Activated T-cell treated with anti-CD3 and anti-CD28 coated beads, Interleukin-2, amount 50 U/mL, for 48 hours (primary cell): ENCODE measurements at places on chromosomes 13 and 19.

DNA sequence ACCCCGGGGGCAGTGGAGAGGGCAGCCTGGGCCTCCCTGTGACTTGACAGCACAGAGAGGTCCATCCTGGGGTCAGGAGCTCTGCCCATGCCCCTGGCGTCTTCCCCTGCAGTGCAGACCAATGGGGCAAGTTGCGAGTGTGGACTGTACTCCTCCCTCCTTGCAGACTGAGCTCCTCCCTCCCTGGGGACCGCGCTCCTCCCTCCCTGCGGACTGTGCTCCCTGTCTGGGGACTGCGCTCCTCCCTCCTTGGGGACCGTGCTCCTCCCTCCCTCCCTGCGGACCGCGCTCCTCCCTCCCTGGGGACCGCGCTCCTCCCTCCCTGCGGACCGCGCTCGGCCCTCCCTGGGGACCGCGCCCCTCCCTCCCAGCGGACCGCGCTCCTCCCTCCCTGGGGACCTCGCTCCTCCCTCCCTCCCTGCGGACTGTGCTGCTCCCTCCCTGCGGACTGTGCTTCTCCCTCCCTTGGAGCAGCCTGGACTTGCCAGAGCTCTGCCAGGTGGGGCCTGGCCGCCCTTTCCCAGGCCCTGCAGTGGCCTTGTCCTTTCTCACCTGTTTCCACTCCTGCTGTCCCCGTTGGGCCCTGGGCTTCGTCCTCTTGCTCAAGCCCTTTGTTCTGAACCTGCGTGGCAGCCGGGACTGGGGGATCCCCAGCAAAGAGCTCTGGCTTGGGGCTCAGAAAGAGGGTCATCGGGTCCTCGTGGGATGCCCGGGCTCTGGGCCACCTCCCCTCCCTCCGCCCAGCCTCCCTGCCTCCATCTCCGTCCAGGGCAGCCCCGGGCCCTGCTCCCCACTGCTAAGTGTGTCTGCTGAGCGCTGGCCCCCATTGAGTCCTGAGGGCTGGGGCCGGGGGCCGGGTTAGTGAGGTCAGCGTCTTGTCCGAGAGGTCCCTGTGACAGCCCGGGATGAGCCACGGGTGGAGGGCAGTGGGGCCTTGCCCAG is 6.8 kb downstream of the GAMT start:
- no peak for DNase-seq

DNA sequence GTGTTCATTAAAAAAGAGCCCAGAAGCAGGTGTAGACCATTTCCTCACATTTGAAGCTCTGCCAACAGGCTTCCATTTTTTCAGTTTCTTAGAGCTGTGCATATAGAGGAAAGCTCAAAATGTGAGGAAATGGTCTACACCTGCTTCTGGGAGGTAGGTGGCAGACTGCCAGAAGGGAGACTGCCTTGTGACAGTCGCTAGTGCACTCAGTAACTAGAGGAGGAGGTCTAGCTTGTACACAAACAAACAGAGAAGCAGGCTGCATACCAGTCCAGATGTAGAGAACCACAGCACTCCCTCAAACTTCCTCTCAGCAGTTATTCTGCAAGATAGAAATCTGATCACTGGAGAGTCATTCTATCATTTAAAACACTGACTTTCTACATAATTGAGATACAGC is 800.2 kb downstream of the EFNB2 start:
- DNase-seq = no peak

GRCh38 chr19:55173714-55174409 is 6.2 kb downstream of the SYT5 start:
- peak; percentile 79 for DNase-seq

DNA sequence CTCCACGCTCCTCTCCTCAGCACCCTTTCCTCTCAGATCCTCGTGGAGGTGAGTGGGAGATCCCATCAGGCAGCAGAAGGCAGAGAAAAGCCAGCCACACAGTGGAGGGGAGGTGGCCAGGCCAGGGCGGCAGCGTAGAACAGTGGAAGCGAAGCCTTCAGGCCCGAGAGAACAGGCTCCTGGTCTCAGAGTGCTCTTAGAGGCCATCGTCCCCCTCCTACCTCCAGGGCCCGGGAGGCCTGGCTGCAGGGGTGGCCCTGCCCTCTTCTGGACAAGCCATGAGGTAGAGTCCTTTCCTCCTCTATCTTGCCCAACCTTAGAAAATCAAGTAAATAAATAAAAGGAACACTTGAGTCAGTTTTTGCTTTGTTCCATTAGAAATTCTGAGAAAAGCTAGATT is 202.0 kb downstream of the KATNAL1 start:
- DNase-seq = no peak

GRCh38 chr19:29724102-29724641 is 9.1 kb upstream of the C19orf12 start:
- peak; percentile 58 for DNase-seq

- no peak for DNase-seq
Measured at GRCh38 chr13:95341441-95341840, 40.2 kb upstream of the ABCC4 start.

GRCh38 chr19:10290876-10291553 is 1.3 kb downstream of the ICAM5 start:
- peak; percentile 77 for DNase-seq

DNA sequence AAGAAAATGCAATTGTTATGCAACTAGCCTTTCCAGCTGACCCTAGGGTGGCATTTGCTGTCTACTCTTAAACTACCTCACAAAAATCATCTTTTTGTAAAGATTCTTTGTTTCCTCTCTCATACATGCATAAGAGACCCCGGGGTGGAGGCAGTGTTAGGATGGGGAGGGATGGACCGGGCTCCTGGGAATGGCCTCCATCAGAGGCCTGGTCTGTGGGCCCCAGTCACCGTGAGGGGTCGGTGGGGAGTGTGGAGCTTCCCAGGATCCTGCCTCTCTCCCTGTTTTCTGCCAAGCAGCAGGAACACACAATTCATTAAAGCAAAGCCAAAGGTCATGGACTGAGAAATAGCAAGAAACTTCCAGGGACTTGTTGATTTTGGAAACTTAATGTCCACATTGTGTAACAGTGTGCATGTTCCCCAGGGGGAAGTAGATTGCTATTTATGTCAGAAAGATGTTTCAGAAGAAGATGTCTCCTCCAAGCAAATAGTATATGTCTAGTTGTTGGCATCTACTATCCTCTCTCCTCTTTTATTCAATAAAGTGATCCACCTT is 241.4 kb downstream of the ENOX1 start:
- DNase-seq = no peak

GRCh38 chr13:41864658-41865057 is 96.3 kb downstream of the VWA8 start:
- no peak for DNase-seq

GRCh38 chr13:94696171-94696570 is 16.2 kb downstream of the SOX21 start:
- no peak for DNase-seq

DNA sequence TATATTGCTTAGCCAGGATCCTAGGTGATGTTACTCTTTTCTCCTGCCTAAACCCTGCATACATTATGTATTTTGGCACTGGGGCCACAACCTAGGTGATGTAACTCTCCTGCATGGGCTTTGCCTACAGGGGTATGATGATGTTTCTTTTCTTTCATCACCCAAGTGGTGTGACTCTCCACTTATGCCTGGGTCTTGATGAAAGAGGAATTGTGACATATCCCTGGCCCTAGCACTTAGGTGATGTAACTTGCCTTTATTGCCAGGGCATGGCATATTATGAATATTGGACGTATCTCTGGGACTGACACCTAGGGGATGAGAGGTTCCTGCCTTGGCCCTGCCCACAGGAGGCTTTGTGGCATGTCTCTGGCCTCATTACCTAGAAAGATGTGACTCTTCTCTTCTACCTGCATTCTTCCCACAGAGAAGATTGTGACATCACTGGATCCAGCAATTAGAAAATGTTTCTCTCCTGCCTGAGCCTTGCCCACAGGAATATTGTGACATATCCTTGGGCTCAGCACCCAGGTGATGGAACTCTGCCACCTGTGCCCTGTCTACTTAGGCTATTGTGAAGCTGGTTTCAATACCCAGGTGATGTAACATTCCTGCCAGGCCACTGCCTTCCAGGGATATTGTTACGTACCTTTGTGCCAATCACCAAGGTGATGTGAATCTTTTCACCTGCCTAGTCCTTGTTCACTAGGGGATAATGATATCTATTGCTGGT is 27.3 kb upstream of the ZNF254 start:
- DNase-seq = no peak
